AG08395 (cell line): ENCODE measurements at places on chromosomes 11 and 22.

GRCh38 chr11:22558664-22559063 is 67.0 kb downstream of the FANCF start:
- DNase-seq, result no peak

- DNase-seq, result no peak
These were observed 21.7 kb downstream of the RASSF10 start for GRCh38 chr11:13030857-13031256.

DNA sequence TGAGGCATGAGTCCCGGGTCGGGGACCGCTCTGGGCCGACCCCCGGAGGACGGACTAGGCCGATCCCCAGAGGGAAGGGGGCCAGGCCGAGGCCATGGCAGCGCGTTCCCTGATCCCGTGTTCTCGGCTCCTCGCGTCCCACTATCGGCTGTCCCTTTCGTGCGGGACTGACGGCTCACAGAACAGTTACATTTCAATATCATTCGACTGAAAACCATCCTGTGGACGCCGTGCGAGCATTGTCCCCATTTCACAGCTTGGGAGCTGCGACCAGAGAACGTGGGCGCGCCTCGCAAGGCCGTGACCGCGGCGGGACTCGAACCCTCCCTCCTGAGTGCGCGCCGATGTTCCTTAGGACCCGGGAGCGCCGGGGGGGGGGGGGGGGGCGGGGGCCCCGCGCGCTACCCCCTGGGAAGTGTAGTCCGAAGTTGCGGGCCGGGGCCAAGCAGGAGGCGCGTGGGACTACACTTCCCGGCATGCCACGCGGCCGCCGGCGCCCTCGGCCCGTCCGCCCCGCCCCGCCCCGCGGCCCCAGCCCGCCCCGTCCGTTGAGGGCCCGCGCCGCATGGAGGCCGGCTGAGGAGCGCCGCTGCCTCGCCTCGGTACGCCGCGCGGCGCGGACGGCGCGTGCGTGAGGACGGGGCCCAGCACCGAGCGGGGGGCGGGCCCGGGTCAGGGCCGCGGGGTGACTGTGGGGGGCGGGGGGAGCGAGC is at the start of gene TRABD:
TRABD (plus strand) TSS at position 539 of the 713 bp plus-strand sequence. CDS start 7,148 bp downstream, outside the sequence.
- peak; percentile 96 for DNase-seq

GRCh38 chr22:33438273-33438672 is 380.1 kb upstream of the SYN3 start:
- peak; percentile 84 for DNase-seq

DNA sequence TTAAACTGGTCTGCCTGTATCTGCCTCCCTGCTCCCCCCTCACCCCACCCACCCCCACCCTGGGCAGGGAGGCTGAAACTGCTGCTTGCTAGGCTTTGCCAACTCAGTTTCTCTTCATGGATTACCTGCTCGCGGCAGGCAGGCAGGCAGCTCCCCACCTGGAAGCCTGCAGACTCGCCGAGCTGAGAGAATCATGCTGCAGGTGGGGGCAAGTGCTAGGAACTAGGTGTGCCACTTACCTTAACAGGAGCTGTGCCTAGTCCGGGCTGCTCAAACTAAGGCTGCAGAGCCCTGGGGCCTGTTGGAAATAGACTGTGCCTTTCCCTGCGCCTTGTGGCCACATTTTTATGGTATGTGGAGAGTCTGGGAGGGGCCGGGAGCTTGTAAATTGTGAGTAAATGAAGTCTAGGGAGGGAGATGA is 30.3 kb downstream of the MARK2 start:
- no peak for DNase-seq
